ENCODE measurements at places on chromosomes 6 and 20.

GRCh38 chr6:82066196-82066595 lies 181.3 kb downstream of the IBTK start:
- DNase-seq, result no peak

DNA sequence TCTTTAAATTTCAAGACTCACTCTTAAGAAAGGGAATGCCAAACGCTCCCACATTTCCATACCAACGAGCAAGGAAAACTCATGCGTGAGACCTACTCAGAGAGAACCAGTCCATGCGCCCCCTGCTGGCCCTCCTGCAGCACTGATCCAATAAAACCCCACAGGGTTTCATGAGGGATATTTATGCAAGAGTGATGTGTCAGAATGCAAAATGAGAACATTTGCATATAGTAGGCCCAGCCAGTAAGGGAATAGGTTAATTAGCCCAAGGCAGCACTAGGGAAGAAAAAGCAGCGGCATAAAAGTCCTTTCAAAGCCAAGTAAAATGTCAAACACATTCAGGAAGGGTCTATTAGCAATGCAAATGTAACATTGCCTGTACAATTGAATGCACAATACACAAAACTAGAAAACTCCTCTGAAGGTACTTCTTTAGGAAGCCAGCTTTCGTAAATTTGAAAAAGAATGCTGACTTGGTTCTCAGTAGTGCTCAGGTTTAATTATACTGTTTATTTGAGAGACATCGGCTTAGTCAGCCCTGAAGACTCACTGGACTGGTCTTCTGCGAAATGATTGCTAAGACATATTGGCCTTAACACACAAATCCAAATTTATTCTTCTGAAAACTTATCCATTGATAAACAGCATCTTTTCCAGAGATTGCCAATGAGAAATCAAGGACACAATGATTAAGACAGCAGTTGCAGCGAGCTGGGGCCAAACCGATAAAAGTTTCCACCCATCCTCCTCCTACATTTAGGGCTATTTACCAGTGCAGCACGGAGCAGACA lies 93.2 kb downstream of the GMPR start:
- DNase-seq, result peak; percentile 88

GRCh38 chr6:107784669-107785068 lies 39.4 kb downstream of the SCML4 start:
- DNase-seq, result no peak

GRCh38 chr20:59819496-59820203 lies 113.8 kb downstream of the SYCP2 start:
- DNase-seq, result no peak

- DNase-seq, result no peak
Observed at GRCh38 chr6:455835-456234, 64.3 kb downstream of the IRF4 start.

GRCh38 chr6:126926926-126927325 lies 191.5 kb upstream of the RSPO3 start:
- DNase-seq, result no peak

- DNase-seq, result no peak
Observed at GRCh38 chr6:156980948-156981347, 203.8 kb downstream of the ARID1B start.

DNA sequence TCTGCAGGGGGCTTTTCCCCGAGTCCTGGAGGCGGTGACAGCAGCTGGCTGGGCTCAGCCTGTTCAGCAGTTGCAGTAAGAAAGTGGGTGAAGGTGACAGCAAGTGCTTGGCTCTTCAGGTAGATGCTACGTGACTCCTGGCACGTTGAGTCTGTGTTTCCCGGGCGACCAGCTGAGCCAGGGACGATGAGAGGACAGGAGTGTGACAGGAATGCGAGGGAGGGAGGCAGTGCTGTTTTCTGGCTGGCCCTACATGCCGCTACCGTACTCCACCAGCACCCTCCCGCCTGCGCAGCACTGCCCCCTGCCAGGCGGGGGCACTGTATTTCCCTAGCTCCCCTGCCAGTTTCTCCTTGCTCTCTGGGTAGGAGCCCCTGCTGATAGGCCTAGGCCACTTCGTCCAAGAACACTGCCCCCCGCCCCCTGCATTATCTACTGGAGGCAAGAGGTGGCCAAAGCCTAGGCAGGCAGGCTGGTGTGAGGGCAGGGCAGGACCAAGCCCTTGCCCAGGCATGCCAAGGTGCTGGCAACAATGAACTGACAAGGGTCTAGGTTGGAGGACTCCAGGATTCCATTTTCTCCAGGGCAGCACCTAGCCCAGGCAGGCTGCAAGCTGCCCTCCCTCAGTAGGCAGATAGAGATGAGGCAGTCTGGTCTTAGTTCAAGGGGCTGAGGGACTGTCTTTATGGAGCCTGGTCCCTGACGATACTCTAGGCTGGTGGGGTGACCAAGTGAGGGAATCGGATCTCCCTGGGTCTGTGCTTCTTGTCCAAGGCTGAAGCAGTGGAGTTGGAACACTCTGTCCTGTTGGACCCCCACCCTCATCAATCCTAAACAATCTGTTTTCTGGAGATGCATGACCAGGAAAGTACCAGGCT lies 19.2 kb downstream of the MRPS18A start:
- DNase-seq, result peak; percentile 56

- DNase-seq, result peak; percentile 89
Observed at GRCh38 chr20:4082406-4083097, 67.2 kb upstream of the RNF24 start.

DNA sequence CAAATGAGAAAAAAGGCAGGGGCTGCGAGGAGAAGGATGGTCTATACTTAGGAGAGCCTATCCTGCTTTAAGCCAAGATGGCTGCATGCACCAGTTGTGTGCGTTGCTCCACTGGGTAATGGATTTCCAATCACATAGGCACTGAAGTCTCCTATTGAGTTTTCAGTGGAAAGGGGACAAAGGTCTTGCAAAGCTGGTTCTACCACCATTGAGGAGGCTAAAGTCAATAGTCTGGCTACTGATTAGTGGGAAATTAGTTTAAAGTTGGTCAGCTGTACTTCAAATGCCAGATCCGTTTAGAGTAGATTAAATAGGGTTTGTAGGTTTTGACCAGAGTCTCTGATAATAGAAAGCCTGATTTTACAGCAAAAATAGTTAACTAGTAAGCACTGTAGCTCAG lies 104.9 kb downstream of the SESN1 start:
- no peak for DNase-seq

GRCh38 chr6:102759415-102759814 lies 1365.9 kb downstream of the GRIK2 start:
- DNase-seq, result no peak

DNA sequence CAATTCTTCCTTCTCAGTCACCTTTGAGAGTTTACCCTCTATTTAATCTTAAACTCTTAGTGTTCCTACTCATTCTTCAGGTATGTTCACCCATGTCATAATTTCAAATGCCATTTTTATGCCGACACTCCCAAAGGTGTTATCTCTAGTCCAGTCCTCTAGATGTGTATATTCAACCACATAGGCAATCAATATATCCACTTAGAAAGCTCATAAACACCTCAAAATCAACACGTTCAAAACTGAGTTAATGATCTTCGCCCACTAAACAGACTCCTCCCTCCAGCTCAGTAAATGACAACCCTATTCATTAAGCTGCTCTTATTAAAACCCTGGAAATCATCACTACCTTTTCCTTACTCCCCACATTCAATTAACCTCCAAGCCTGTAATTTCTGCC lies 6.4 kb downstream of the OSTM1 start:
- no peak for DNase-seq

DNA sequence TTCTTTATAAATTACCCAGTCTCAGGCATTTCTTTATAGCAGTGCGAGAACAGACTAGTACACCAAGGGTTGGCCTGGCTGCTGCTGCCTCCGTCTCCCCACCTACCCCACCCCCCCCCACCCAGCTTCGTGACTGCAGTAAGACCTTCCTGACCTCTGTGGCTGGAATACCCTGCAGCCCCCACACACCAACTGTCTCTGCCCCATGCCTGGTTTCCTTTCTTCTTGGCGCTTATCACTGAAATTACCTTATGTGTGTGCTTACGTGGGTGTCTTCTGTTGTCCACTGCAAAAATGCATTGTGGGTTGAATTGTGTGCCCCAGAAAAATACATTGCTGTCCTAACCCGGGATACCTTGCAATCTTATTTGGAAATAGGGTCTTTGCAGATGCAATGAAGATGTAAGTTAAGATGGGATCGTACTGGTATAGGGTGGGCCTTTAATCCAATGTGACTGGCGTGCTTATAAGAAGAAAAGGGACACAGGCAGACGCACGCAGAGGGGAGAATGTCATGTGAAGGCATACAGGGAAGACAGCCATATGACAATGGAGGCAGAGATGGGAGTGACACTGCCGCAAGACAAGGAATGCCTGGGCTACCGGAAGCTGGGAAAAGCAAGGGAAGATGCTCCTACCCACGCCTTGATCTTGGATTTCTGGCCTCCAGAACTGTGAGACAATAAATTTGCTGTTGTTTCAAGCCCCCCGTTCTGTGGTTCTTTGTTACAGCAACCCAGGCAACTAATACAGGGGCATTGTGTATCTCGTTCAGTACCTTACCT lies 15.4 kb downstream of the SYNJ2 start:
- DNase-seq, result no peak

DNA sequence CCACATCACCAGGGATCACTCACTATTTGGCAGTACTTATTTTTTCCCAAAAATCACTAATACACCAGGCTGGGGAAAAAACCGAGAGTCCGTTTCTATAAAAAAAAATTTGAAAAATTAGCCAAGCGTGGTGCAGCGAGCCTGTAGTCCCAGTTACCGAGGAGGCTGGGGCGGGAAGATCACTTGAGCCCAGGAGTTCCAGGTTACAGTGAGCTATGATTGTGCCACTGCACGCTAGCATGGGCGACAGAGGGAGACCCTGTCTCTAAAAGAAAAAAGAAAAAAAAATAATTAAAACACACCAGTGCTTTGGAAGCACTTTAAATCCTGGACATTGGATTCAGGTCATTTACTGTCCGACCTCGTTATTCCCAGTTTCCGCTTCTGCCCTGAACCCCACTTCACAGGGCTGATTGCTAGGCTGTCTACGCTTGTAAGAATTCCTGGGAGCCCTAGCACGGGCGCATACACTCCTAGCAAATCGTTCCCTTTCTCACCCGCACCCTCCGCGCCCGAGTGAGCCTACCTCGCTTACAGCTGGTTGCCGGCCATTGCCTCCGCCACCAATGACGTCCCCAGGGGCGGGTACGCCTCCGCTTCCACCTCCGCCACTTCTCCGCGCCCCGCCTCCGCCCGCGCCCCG lies at the start of gene TPMT:
TPMT (minus strand) TSS at position 571 of the 643 bp plus-strand sequence. CDS start 5,950 bp downstream, outside the sequence.
- DNase-seq, result no peak

DNA sequence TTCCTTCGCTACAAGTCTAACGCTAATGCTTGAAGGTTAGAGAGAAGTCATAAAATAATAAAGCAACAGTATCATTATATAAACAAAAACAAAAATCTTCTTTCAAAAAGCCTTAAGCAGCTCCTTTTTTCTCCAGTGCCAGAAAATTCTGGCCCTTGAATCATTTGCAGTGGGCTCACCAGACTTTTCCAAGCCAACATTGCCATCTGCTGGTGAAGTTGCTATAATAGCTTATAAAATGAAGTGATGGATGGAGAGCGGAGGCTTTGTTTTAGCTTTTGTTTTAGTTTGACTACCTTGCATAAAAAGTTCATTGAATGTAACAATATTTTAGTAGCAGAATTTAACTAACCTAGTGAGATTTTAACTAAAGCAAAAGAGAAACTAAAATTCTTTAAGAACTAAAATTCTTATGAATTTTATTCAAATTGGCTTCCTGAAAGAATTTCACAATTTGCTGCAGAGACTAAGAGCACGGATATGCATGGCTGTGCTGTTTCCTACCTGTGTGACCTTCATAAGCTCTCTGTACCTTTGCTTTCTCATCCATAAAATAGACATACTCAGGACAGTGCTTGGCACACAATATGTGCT lies 44.8 kb upstream of the SLC2A12 start:
- DNase-seq, result peak; percentile 69

GRCh38 chr20:1001911-1002681 lies at the start of gene RSPO4:
TSS of gene RSPO4 (minus strand) at chr20:1002311. CDS start at chr20:1002164, 147 bp downstream.
- no peak for DNase-seq

- peak; percentile 18 for DNase-seq
Observed at GRCh38 chr6:107443608-107444267, 15.6 kb downstream of the PDSS2 start.

Measured in mesenchymal stem cell (in vitro differentiated cells and primary cell).